ENCODE measurements at places on chromosomes 13 and 19.

DNA sequence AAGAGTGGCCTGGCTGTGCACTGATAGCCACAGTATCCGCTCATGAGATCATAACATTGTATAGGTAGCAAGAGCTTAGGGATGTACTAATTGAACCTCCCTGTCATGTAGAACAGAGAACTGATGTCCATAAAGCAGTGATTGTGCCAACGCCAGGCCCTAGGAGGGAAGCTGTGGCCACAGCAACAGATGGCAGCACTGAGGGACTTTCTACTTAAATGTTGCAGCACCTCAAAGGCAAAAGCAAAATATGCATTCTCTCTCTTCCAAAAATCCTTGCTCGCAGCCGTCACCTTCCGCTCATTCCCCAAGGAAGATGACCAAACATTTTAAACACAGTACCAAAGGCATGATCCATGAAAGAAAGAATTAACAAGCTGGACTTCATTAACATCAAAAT, 32.3 kb downstream of the COL4A1 start:
- no peak for DNase-seq

GRCh38 chr13:77038907-77039480, 12.0 kb upstream of the FBXL3 start:
- DNase-seq, result no peak

DNA sequence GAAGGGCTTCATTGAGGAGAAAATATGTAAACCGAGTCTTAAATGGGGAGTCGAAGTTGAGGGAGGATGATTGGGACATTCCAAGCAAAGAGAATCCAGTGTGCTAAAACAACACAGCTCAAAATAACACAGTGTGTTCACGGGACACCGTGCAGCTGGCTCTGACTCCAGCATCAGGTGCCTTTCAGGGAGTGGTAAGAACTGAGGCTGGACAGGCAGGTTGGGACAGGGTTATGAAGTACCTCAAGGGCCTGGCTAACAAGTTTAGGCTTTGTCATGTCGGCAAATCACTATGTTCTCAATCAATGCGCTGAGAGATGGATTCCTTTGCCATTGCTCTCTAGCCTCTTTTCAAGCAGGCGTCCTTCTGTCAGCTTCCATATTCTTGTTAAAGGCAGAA, 27.5 kb upstream of the WDFY2 start:
- no peak for DNase-seq

DNA sequence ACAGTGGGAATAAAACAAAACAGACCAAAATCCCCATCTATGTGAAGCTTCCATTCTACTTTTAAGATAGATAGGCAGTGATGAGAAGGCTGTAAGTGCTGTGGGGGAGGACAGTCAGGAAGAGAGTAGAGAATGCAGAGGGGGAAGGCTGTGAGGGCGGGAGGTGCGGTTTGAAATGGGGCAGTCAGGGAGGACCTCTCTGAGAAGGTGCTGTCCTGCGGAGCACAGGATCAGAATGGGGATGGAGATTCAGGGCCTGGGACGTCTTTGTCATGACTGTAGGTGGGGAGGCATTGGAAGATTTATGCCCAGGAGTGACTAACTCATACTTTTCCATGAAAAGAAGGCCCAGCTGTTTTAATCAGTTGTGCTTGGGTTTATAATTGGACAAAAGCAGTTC, 3.9 kb upstream of the GPR183 start:
- peak; percentile 41 for DNase-seq

DNA sequence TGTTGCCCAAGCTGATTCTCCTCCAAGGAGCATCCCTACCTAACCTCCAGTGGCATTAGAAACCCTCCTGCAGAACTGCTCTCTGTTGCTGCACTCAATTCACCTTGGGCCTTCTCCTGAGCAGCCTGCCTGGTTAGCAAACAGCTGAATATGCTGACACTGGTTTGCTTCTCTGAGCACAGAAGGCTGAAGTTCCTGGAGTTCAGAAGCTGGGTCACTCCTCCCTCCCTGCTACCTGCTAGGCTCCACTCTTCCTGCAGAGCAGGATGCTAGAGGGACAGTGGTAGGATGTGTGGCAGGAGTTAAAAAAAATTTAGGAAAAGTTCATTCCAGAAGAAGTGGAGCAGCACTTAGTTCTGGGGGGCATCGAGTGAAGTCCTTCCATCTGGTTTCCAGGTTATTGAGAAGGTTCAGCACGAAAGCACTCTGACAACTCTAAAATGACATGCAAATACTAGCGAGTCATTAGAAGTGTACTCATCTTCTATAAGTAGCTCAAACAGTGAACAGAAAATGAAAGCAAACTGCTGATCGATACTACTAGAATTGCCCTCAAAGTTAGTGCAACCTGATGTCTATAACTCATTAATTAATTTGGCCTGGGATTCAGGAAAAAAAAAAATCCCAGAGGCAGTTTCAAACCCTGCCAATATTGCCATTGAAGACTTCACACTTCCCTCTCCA, 293.7 kb downstream of the POU4F1 start:
- no peak for DNase-seq

- DNase-seq, result no peak
Observed at GRCh38 chr13:113365583-113365970, 1.6 kb upstream of the GRTP1 start.

DNA sequence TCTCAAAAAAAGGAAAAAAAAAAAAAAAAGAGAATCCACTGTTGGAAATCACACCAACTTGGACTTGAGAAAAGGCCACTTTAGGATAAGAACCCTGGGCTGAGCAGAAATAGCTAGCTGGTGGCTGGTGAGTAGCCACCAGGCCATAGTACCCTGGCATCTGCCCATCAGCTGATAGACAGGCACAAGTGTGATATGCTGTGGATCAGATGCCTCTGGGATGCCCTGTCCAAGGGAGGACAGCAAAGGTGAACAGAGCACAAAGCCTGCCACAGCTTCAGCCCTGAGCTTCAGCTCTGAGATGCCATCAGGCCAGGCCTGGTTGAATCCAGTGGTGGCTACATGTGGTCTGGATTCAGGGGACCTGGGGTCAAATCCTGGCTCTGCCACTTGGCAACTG, 8.7 kb downstream of the SIRT2 start:
- no peak for DNase-seq

DNA sequence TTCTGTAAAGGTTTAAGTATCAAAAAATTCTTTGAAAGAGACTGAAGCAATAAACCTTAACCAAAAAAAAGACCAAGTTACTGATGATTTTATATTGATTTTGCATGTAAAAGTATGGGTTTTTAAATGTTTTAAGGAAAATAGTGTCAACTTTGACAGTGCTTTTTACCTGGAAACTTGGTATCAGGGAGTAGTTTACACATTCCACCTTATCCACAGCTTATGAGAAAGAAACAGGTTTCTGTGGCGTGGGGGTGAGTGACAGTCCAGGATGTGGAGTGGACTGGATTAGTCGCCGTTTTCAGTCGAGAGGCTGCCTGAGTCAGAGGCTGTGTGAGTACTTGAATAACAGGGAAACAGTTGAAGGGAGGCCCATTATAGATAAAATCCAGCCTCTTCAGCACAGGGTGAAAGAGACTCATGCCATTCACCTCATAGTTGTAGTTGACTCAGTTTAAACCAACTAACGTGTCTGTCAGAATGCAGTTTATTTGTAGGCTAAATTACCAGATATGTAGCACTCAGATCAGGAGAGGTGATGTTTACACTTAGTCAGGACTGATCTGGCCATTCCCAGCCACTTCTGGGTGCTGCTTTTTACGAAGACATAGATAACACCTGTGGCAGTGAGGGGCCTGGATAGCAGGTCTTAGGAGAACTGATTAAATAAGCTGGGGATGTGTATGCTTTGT, 595 bp upstream of the GPR183 start:
- DNase-seq, result no peak

DNA sequence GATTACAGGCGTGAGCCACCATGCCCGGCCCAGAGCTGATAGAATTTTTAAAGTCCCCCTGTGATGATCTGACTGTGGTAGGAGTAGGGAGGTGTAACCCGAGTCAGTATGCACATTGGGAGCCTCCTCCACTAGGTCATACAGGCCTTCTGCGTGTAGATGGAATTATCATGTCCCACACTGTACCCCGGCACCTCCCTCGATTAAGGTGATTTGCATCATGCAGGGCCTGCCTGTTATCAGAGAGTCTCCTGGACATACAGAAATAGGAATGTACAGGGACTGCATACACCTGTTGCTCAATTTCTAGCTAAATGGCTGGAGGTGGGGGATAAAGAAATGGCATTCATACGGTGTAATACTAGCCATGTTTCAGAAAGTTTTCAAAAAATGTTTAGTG, 922 bp upstream of the ERVK3-1 start:
- DNase-seq, result no peak
